Skin of body (tissue), 3 donors: ENCODE measurements at places on chromosomes 13 and 19. TPM values are rescaled to one million over a fixed set of nuclear protein-coding genes. Genes with fewer than 3 reads are reported as not detected.
A peak's percentile ranks its signal among the peaks of the same experiment; 100 is the strongest.

DNA sequence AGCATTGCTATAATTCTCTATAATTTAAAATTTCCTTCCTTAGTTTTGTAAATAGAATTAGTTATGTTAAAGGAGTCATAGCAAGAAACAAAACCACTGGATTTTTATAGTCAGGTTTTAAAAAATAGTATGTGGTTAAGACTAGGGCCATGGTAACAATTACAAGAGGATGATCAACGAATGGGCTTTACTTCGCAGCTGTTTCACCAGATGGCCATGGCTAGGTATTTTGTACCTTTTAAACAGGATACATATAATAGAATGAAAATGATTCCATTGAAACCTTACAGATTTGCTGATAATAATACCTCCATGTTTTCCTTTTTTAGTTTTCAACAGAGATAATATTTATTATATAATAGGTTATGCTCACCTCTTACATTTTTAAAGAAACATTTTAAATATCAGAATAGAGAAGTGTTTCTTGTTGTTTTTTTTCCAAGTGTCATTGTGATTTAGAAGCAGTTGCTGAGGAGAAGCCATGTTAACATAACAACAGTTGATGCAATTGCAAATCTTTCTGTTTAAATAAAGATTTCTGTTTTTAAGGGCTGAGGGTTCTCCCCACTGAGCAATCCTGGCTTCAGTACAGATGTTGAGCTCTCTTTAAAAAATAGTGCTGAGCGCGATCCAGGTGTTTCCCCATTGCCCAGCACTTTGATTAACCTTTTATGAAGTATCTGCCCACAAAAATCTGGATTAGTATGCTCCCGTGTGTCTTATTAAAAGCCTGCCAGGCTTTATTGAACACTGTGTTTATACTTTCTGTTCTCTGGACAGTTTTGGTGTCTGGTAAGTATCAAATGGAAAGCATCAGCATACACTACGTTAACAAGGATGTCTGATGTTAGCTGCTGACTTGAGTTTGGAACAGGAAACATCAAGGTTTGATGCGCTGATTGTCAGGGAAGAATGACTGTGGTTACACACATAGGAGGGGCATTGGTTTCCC lies 205.3 kb downstream of the HS6ST3 start:
- DNase-seq = no peak

- no peak for DNase-seq
These were observed 511.8 kb downstream of the KLF12 start for GRCh38 chr13:73622381-73622780.

GRCh38 chr13:113283904-113284303 lies 13.1 kb upstream of the LAMP1 start:
- DNase-seq = no peak

- DNase-seq = no peak
These were observed 7.5 kb downstream of the RAB4B start for GRCh38 chr19:40785526-40785925.

- DNase-seq = no peak
These were observed 380.9 kb upstream of the HTR2A start for GRCh38 chr13:47277774-47278173.

GRCh38 chr13:112971288-112971643 lies 2.3 kb downstream of the MCF2L start:
- no peak for DNase-seq

BRSK1 gene
- 3.6 TPM for total RNA-seq

OR7A5 gene
- not detected for total RNA-seq

DNA sequence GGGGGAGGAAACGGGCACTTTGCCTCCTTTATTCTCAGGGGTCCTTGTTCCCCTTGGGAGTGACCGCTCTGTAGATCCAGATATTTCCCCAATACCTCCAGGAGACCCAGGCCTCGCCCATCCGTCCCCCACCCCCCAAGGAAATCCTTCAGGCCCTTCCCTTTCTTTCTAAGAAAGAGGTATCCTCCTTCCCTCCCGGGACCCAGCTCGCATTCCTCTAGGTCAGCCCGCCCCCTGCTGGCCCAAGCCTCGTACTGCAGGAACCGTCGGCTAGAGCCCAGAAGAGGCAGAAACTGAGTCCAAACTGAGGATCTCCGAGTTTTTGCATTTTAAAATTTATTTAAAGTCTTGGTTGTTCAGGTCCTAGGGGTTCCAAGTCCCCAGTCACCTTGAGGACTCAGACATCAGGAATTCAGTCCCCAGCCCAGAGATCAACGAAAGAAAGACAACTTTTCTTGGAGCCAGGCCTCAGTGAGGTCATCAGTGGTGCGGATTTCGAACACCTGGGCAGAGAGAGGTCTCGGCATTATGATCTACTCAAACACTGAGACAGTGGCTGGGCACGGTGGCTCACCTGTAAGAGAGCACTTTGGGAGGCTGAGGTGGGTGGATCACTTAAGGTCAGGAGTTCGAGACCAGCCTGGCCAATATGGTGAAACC lies 7.5 kb upstream of the LRFN1 start:
- peak; percentile 67 for DNase-seq

DNA sequence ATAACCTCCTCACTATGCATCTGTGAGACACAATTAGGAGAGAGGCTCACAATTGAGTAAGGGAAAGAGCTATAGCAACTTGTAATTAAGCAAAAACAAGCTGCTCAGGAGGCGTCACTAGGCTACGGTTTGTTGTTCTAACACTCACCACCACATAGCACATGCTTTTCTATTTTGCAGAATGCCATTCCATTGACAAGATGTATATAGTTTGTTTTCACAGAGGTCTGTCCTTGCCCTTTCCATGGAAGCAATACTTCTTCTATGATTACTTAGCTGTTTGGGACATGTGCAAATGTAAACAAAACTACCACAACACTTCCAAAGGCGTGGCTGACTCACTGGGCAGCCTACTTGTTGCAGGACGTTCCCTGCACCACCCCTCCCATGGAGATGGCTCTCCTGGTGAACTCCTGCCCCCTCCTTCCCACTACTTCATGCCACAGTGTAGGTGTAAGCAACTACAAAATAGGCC lies 33.9 kb upstream of the FAM216B start:
- DNase-seq = peak; percentile 60

KLHL1 gene
- 0.10 TPM for total RNA-seq

PLPPR2 gene
- 5.7 TPM for total RNA-seq
